AG04450 (cell line): ENCODE measurements at places on chromosomes 13 and 19.

GRCh38 chr19:4584670-4585460 lies 25.4 kb upstream of the SEMA6B start:
- DNase-seq = no peak

DNA sequence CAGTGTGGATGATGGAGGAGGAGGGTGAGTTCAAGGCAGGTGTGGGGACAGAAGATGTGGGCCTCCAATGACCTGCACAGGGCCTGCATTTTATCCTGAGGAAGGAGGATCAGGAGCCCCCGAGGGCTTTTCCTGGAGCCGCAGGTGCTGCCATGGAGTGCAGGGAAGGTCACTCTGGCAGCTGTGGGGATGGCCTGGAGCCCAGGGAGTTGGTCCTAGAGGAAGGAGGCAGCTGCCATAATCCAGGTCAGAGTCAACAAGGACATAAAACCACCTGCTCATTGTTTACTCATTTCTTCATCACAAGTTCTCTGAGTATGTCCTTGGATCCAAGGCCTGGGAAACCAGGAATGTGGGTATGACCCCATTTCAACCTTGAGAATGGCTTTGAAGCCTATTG lies 87.2 kb downstream of the SCGB2B2 start:
- no peak for DNase-seq

DNA sequence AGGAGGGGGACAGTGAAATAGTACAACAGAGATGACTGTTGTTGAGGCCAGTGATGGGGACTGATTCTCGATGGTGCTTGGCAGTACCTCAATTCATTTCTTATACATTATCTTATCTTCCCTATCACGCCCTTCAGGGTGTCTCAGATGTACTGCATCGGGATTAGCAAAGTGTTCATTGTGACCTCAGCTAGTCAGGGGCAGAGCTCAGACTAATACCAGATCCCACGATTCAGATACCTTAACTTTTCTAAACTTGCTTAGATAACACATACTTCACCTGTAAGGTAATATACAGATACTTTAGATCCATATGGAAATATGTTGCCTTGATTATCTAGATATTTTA lies 720.6 kb downstream of the EFNB2 start:
- DNase-seq = no peak

DNA sequence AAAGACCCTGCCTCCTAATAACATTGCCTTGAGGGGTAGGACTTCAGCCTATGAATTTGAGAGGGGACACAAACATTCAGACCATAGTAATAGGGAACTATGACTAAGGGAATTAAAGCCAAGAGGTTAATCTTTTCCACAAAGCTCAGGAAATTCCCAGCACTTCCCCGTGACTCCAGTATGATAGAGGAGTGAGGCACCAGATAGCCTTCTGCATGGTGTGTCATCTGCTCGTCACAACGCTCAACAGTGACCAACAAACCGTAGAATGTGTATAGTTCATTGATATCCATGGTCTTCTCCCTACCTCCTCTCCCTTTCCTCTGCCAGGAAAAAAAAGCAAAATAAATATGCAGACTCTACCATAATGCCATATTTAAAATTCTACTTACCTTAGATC lies 64.4 kb downstream of the B3GLCT start:
- no peak for DNase-seq
